Stimulated activated CD8-positive, alpha-beta memory T cell treated with anti-CD3 and anti-CD28 coated beads, Interleukin-4, amount 100 ng/mL, for 4 hours (primary cell): ENCODE measurements at places on chromosomes 7 and 10.

DNA sequence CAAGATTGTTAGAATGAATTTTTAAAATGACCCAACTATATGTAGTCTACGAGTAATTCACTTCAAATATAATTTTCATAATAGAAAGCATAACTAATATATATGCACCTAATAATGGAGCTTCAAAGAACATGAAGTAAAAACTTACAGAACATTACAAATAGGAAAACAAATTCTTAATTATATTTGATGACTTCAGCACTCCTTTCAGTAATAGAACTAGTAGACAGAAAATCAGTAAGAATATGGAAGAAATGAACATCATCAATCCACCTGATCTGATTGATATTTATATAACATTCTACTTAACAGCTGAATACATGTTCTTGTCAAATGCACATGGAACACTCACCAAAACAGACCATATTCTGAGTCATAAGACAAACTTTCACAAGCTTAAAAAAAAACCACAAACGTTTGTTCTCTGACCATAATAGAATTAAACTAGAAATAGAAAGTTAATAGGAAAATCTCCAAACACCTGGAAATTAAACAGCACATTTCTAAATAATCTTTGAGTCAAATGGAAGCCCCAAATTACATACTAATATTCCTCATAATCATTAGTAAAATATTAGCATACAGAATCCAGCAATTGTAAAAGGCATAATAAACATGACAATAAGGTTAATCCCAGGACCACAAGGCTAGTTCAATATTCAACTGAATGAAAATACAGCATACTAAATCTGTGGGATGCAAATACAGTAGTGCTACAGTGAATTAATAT lies 48.0 kb downstream of the BRAF start:
- no peak for DNase-seq

- no peak for DNase-seq
Measured at GRCh38 chr7:29567174-29567573, 3.5 kb downstream of the PRR15 start.

- no peak for DNase-seq
Measured at GRCh38 chr7:37382546-37383088, 66.0 kb downstream of the ELMO1 start.

GRCh38 chr10:7243139-7243538 lies 167.7 kb downstream of the SFMBT2 start:
- no peak for DNase-seq

- no peak for DNase-seq
Measured at GRCh38 chr7:84714765-84715164, 472.1 kb downstream of the SEMA3D start.

DNA sequence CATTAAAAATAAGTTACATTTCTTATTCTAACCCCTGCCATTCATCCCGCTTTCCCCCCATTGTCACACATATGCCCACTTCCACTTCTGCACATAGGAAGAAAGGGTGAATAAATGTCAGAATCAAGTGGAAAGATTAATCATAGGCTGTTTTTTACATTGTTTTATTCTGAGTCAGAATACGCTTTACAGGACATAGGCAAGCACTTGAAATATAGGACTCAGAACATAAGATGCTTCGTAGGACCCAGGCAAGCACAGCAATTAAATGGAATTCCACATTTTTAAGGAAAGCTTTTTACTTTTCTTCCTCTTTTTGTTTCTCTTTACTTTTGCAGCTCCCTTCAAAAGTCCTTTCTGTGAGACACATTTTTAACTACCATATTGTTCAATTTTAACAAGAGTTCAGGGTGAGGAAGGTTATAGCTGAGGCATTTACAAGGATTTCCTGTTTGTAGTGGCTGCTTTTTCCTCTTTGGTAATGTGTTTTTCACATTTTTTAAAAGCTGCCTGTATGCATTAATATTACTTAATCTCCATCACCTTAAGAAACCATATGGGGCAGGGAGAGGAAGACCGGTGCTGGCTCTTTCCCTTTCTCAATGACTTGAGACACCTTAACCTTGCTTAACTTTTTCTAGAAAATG lies 130.0 kb downstream of the TES start:
- DNase-seq, result no peak

GRCh38 chr7:155941688-155942087 lies 129.4 kb upstream of the SHH start:
- no peak for DNase-seq

DNA sequence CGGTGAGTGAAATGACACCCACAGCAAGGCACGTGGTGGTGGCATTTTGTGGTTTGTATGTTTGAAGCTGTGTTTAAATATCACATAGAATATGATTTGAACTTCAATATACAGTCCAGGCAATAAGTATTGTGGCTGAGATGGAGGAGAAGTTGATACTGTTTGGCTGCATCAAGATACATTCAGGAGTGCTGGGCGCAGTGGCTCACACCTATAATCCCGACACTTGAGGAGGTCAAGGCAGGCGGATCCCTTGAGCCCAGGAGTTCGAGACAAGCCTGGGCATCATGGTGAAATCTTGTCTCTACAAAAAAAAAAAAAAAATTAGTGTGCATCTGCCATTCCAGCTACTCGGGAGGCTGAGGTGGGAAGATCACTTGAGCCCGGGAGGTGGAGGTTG lies 35.2 kb upstream of the NUB1 start:
- DNase-seq, result no peak
